HT1080 (cell line): ENCODE measurements at places on chromosomes 6 and 20. TPM values are rescaled to one million over a fixed set of nuclear protein-coding genes. Genes with fewer than 3 reads are reported as not detected.

SLC35B3 gene
- 7.5 and 9.2 TPM in 2 replicates for total RNA-seq

PCED1A gene
- total RNA-seq, result 26.2 and 29.3 TPM in 2 replicates

MCCD1 gene
- total RNA-seq, result not detected in 2 replicates

GDAP1L1 gene
- total RNA-seq, result 0.03 TPM in 1 of 2 replicates, not detected in the other

OR2B6 gene
- not detected in 2 replicates for total RNA-seq

COL11A2 gene
- total RNA-seq, result 0.71 and 0.77 TPM in 2 replicates

SLC2A10 gene
- total RNA-seq, result 0.55 TPM in 1 of 2 replicates, not detected in the other

ADAM33 gene
- not detected in 2 replicates for total RNA-seq

LSM14B gene
- 35.6 and 39.7 TPM in 2 replicates for total RNA-seq

CRIP3 gene
- total RNA-seq, result not detected in 2 replicates

ZNF334 gene
- not detected in 2 replicates for total RNA-seq

NKAPL gene
- not detected in 2 replicates for total RNA-seq

RIMS4 gene
- not detected in 2 replicates for total RNA-seq

TULP1 gene
- total RNA-seq, result not detected in 2 replicates

PNPLA1 gene
- 0.03 TPM in 1 of 2 replicates, not detected in the other for total RNA-seq

ULBP3 gene
- 14.1 and 18.3 TPM in 2 replicates for total RNA-seq

METTL24 gene
- total RNA-seq, result not detected in 2 replicates

GRM1 gene
- 0.03 TPM in 1 of 2 replicates, not detected in the other for total RNA-seq

NKX2-4 gene
- total RNA-seq, result 1.8 and 3.1 TPM in 2 replicates

COL9A1 gene
- not detected in 2 replicates for total RNA-seq

GRM4 gene
- not detected in 2 replicates for total RNA-seq

TAF4 gene
- total RNA-seq, result 3.2 and 6.1 TPM in 2 replicates

GJE1 gene
- total RNA-seq, result not detected in 2 replicates

MROH8 gene
- total RNA-seq, result 1.5 and 3.3 TPM in 2 replicates

LAMA5 gene
- 12.1 and 20.1 TPM in 2 replicates for total RNA-seq

RNF182 gene
- 6.3 and 8.2 TPM in 2 replicates for total RNA-seq

BMP5 gene
- 0.03 TPM in 1 of 2 replicates, not detected in the other for total RNA-seq

LRRC73 gene
- 0.07 and 0.77 TPM in 2 replicates for total RNA-seq

KHDC1L gene
- not detected in 2 replicates for total RNA-seq

HTR1E gene
- not detected in 2 replicates for total RNA-seq

CHD6 gene
- 8.6 and 9.4 TPM in 2 replicates for total RNA-seq

LHFPL5 gene
- 0.70 TPM in 1 of 2 replicates, not detected in the other for total RNA-seq

TRAPPC3L gene
- 0.06 TPM in 1 of 2 replicates, not detected in the other for total RNA-seq
